T-helper 1 cell (primary cell): ENCODE measurements at places on chromosomes 13 and 19.
A peak's percentile ranks its signal among the peaks of the same experiment; 100 is the strongest.

- no peak for DNase-seq
These were observed 5.5 kb upstream of the NAPA start for GRCh38 chr19:47520343-47520806.

GRCh38 chr19:41027273-41027967 is 36.3 kb downstream of the CYP2B6 start:
- no peak for DNase-seq

GRCh38 chr13:22800526-22801401 is 380.0 kb upstream of the SGCG start:
- DNase-seq: no peak

DNA sequence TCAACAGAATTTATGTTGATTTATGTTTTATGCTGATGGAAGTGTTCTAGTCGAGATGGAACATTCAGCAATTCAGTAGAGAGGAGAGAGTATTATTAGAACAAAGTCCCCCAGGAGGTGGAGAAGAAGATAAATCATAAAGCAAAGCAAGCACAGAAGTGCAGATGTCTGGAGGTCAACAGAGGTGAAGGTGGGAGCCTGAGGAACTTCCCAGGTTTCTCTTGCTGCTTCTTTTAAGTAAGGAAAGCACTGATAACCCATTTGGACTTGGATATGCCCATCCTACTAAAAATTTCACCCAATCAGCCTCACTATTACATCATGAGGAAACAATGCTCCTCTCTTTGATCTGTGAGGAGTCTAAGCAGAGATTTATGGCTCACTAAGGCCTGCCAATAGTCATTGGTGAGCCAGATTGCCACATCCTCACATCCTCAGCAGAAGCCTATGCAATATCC is 98.8 kb downstream of the EPSTI1 start:
- DNase-seq: no peak

GRCh38 chr19:39405958-39406655 is 540 bp upstream of the ZFP36 start:
- peak; percentile 70 for DNase-seq

DNA sequence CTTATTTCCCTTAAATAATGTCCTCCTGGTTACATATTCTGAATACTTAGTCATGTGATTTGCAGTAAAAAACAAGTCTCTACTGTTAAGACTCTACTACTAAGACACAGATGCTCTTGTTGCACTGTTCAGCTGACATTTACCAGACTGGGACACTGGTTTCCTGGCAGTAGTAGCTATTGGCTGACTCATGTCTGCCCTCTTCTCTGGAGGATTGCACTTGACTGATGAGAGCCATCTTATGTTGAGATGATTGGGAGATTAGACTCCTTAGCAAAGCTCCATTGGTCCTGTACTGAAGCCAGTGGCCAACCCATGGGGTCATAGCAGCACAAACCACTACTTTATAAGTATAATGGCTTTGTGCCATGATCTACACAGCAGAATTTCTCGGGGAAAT is 1672.6 kb upstream of the PCDH20 start:
- no peak for DNase-seq

DNA sequence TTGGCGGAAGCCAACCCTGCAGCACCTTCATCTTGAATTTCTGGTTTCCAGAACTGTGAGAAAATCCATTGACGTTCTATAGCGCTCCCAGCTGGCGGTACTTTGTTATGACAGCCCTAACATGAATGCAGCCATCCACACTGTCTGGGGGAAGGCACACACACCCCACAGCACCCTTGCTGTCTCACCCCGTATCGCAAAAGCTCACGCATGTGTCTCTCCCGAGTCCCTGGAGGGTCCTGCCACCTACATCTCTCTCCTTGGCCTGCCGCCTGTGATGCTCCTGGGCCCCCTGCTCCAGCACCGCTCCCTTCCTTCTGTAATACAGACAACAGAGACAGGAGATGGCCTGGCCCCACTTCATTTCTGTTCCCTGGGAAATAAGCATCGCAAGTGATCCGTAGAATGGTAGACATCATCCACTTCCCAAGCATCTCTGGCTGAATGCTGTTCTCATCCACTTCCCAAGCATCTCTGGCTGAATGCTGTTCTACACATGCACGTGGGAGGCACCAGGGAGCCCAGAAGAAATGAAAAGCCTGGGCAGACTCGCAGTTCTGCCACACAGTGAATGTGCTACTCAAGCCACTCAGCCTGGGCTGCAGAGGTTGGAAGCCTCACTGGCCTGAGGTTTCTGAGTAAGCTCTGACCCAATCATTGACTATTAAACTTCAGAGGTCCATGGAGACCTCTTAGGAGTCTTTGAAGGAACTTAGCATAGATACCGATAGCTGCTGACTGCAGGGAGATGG is 29.6 kb downstream of the EPN1 start:
- DNase-seq: no peak

DNA sequence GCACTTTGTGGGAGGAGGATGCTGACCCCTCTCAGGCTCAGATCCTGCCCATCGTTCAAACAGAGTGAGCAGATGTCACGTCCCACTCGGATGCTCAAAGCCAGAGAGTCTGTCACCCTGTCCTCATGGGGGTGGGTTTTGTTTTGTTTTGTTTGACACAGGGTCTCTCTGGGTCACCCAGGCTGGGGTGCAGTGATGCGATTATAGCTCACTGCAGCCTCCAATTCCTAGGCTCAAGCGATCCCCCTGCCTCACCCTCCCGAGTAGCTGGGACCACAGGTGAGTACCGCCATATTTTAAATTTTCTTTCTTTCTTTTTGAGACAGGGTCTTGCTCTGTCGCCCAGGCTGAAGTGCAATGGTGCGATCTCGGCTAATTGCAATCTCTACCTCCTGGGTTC is 4.0 kb downstream of the ADGRE2 start:
- no peak for DNase-seq

DNA sequence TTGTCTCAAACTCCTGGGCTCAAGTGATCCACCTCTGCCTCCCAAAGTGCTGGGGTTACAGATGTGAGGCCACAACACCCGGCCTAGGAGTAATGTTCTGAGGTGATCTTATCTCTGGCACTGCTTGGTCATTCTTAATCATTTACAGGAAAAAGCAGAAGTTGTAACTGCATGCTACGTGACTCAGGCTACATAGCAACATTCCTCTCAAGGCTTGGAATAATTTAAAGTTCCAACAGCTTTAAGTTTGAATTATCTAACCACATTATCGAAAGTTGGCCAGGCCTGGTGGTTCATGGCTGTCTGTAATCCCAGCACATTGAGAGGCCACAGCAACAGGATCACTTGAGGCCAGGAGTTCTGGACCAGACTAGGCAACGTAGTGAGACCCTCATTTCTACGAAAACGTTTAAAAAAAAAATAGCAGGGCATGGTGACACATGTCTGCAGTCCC is 3.9 kb upstream of the B9D2 start:
- DNase-seq: no peak

GRCh38 chr19:30226464-30227011 is 145.6 kb upstream of the ZNF536 start:
- DNase-seq: no peak

- no peak for DNase-seq
These were observed 29.0 kb upstream of the C13orf46 start for GRCh38 chr13:114002771-114003321.

- no peak for DNase-seq
These were observed 38.0 kb upstream of the MRI1 start for GRCh38 chr19:13726323-13726722.

- DNase-seq: no peak
These were observed 48.2 kb downstream of the CAPN12 start for GRCh38 chr19:38695832-38696728.

DNA sequence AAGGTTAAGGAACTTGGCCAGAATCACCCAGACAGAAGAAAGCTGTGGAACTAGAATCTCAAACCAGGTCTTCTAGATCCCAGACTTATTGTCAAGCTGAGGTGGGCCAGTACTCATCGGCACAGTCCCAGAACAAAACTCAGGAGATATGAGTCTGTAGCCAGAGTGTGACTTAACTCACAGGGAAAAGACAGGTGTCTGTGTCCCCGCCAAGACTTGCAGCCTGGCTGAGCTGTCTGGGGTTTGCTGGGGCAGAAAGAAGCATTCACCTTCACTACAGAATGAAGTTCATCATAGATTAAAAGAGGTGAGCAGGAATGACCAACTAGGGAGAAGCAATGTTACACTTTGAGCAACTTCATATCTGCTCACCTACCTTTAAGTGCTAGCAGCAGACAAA is 257.2 kb downstream of the FOXO1 start:
- no peak for DNase-seq

DNA sequence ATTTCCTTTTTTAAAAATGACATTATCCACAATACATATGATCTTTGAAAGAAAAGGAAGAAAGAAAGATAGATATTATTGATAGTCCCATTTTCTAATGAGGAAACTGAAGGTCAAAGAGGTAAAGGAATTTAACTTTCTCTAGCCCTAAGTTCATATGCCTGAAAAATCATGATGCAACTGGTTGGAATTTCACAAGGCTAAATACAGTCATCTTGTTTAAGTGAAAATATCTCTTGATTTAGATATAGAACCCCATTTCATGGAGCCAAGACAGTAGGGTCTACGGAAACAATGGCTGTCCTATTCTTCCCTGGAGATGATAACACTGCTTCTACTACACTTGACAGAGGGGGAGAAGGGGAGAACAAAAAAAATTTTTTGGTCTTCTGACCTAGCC is 366.2 kb downstream of the DNAJC15 start:
- DNase-seq: no peak

DNA sequence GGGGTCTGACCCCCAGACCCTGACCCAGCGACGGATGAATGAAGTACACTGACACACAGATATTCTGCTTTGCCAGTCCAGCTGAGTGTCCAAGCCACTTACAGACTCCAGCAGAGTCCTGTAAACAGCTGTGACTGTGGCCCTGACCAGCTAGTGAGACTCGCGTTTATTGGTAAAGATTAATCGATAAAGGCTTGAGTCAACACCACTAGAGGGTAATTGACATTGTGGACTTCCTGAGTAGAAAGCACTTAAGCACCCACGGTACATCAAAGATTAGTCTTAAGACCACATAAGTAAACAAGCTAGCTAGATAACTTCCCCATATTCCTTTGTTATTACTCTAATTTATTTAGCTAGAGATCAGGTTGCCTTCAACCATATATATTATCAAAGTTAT is 146.0 kb downstream of the OXGR1 start:
- DNase-seq: no peak

DNA sequence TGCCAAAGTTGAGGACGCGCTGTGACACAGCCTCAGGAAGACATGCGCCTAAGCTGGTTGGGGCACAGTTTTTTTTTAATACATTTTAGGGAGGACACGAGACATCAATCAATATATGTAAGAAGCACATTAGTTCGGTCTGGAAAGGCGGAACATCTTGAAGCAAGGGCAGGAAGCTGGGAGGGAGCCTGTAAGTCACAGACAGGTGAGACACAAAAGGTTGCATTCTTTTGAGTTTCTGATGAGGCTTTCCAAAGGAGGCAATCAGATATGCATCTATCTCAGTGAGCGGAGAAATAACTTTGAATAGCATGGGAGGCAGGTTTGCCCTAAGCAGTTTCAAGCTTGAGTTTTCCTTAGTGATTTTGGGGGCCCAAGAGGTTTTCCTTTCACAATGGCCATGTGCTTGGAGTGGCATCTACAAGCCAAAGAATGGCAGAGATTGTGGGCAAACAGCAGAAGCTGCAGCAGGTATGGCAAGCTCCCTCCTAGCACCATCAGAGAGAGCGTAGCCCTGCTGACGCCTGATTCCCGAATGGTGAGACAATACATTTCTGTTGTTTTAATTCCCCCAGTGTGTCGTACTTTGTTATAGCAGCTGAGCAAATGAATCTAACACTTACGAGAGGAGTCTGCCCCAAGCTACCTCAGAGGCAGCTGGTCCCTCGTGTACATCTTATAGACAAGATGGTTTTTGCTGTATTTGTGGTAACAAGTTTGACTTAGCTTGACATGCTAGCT is 99.5 kb upstream of the TMTC4 start:
- DNase-seq: no peak

DNA sequence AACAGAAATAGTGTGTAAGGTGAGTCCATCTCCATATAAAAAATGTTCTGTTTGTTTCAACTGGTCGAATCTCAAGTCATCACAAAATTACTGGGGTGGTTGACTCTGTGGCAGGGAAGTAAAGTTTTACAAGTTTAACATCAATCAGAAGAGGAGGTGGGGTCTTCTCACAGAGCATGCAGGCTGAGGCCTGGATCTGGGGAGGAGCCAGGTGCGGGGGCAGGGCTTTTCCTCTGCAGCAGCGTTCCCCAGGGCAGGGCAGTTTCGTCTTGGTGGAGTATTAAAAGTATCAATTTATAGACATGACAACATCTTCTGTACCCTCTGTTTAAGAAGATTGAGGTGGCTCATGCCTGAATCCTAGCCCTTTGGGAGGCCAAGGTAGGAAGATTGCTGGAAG is 68.8 kb downstream of the SLC7A9 start:
- DNase-seq: no peak

GRCh38 chr13:97866346-97866745 is 87.1 kb upstream of the IPO5 start:
- DNase-seq: no peak

DNA sequence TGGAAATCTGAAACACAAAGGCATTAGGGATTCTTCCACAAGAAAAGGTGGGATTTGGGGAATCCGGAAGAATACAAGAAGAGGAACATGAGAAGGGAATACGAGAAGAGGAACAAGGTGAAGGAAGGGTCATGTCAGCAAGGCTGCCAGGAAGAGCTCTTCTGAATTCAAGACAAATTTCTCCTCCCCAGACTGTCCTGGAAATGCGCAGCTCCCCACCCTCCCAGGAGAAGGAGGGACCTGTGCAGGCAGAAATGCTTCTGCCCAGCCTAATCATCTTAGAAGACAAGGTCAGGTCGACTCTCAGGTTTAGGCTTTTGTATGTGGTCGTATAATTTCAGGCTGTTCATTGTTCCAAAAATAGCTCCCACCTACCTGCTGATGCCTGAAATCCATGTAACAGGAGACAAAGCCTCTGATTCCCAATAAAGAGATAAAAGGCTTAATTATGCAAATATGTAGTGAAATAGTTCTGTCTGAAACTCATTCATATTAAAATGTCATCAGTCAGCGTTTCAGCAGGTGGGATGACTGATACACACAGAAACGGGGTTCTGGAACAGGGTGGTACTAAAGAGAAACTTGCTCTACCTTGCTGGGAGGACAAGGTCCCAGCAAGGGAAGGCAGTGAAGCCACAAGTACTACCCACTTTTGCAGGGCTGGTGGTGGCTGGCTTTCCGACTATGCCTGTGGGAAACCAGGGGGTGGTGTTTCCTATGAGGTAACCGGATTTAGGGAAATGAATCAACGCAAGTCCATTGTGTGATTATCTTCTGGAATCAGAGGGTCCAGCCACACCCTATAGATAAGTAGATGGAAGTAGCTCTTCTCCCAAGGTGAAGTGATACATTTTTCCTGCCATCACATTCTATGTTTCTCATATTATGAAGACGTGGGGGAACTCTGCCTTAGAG is 76.1 kb downstream of the KL start:
- no peak for DNase-seq
